ENCODE measurements at places on chromosomes 12 and 14.

- DNase-seq = no peak
Observed at GRCh38 chr14:70116278-70116677, 72.5 kb downstream of the SLC8A3 start.

DNA sequence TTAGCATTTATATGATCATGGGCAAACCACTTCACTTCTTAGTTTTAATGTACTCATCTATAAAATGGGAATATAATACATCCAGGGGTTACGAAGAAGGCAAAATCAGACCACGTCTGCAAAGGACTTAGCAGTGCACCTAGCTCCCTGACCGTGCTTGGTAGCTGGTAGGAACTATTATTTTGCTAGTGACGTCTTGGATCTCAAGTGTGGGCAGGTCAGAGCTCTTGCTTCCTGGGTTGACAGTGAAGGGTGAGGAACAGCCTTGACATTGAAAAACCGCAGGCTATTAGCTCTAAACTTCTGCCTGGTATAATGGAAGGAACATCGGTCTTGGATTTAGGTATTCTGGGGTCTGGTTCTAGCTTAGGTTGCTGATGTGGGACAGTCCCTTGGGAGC is 89.3 kb upstream of the MED13L start:
- DNase-seq = no peak

- DNase-seq = no peak
Observed at GRCh38 chr14:74134484-74134883, 49.7 kb downstream of the LIN52 start.

DNA sequence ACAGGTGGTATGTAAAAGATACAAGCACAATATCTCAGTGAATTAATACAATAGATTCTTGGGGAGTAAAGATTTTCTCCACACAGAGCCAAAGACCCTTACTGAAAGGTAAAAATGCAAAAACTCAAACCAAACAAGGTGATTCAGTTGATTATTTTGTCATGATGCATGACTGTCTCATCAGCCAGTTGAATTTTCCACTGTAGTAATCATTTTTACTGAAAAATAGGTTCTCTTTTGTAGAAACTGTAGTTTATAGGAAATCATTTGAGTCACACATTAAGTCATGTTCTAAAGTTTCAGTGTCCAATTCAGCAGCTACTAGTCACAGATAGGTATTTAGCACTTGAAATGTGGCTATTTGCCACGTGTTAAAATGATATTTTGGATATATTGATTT is 53.6 kb downstream of the PPFIA2 start:
- DNase-seq = no peak

DNA sequence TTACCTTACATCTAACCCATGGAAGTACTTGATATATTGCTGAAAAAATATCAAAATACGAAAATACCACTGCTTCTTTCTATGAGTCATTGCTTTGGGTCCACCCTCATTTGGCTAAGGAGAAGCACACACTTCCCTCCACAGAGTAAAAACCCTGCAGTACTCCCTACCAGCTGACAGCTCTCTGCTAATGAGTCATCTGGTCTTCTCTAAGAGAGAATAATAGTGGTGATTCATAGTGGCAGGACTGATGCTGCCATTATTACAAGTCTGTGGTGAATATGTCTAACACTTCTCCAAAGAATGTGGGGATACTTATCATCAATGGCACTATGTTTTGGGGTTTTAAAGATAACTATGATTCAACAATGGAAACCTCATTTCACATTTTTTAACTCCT is 90.7 kb downstream of the PPFIA2 start:
- no peak for DNase-seq
